GM12892 (cell line): ENCODE measurements at places on chromosomes 1 and 21.

GRCh38 chr1:30706528-30706927 lies 16.9 kb downstream of the MATN1 start:
- DNase-seq = no peak

GRCh38 chr1:222926566-222926965 lies 111.7 kb downstream of the DISP1 start:
- DNase-seq = no peak

DNA sequence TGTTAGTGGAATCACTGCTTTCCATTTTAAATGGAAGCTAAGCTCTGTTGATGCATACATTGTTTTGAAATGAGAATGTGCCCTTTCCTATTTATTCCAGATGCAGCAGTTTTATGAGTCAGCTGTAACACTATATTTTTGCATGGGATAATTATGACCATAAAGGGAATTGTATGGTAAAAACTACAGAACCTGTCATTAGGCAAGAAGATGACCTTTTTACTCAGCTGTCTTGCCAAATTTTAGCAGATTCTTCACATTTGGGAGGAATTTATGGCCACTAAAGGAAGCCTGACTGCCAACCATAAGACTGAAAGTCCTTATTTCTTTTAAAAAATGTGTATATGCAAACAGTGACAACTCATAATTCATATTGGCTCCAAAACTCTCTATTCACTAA lies 356.3 kb upstream of the PRMT6 start:
- DNase-seq = no peak

DNA sequence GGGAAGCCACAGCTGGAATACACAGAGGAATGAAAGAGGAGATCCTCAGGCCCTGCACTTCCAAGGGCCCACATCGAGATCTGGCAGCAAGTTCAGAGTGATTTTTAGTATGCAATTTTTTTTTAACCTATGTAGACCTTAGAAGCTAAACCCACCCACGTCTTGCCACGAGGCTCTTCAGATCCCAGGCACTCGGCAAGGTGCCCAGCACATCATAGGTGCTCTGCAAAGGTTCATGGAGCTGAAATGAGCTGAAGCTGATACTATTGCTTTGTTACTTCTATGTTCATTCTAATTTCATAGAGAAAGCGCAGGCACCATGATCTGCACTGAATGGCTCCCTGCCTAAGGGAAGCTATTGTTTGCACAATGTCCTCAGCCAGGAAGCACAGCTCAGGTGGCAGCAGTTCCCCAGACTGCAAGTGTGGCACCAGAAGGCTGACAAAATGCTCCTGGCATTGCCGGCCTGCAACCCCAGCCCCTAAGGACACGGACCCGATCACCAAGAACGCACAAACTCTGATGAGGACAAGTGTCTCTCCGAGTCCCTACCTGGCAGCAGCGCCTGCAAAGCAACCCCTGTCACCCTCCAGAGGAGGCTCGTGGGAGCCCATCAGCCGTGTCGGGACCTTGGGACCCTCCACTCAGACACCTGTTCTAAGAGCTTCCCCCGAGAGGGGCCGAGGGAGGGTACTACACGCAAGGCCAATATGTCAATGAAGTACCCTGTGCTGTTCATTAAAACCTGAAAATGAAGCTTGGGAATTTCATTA lies 264.2 kb downstream of the NPHP4 start:
- no peak for DNase-seq

DNA sequence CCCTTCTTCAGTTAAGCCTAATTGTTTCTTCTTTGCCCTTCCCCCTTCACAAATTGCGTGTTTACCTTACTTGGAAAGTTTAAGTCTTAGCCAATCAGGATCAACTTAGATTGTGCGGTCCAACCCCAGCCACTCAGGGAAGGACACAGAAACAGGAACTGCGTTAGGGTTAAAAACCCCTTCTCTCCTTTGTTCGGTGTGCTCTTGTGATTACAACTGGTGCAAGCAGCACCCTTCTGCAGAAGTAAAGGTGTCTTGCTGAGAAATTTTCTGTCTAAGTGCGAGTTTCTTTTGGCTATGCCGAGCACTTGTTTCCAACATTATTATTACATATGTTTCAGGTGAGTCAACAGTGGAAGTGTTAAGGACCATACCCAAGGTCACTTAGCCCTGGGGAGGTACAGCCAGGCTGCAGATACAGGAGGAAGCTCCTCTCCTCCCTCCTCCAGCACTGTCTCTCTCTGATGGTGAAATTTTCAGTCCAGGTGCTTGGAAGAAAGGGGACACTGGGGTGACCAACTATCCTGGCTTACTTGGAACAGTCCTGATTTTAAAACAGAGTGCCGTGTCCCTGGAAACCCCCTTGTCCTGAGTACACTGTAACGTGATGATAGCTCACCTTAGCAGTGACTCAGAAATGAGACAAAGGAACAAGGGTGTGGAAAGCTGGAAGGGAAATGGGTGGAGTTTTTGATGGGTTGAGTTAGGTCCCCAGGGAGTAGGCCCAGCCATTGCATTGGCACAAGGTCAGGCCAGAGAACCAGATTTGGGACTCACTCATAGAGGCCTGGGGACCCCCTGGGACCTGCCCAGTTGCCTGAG lies 68.7 kb upstream of the KLHDC7A start:
- no peak for DNase-seq

DNA sequence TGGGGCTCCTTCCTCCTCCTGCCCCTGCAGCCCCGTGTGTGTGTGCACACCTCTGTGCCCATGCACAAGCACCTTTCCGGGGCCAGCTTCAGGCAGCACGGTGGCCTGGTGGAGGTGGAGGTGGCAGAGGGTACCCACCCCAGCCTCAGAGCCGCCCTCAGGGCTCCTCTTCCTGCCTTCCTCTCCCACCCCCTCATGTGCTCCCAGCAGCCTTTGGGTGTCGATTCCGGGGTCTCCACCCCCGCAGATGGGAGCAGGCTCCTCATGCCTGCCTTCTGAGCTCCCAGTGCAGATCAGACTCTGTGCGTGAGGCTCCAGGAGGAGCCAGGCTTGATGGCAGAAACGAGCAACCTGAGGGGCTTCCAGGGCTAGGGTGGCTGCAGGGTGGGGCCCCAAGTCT lies 29.2 kb upstream of the PLCH2 start:
- DNase-seq = no peak
